Fibroblast of skin of right biceps (primary cell): ENCODE measurements at places on chromosomes 16 and 17.

GRCh38 chr17:8837563-8838075, 29.9 kb downstream of the PIK3R6 start:
- DNase-seq = peak; percentile 23

- no peak for DNase-seq
These were observed 40.6 kb upstream of the HOXB13 start for GRCh38 chr17:48769009-48769675.

GRCh38 chr16:5560084-5560483, 462.5 kb upstream of the EEF2KMT start:
- DNase-seq = no peak

DNA sequence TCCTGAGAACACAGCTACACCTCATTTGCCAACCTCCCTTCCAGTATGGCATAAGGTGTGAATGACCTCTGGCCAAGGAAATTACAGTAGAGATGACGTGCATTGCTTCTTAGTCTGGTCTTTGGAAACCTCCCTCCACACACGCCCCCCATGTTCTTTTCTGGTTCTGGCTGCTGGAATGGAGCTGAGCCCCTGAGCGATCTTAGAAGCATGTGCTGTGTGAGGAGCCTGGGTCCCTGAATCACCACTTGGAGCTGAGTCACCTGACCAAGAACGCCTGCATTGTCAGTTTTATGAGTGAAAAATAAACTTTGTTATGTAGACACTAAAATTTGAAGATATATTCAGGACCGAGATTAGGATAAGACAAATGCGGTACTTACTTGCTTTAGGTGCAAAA, 51.4 kb downstream of the HS3ST3A1 start:
- DNase-seq = peak; percentile 74

- no peak for DNase-seq
These were observed 58.9 kb downstream of the HS3ST4 start for GRCh38 chr16:25750488-25751216.

GRCh38 chr16:46638947-46639925, 18.1 kb upstream of the SHCBP1 start:
- peak; percentile 64 for DNase-seq

DNA sequence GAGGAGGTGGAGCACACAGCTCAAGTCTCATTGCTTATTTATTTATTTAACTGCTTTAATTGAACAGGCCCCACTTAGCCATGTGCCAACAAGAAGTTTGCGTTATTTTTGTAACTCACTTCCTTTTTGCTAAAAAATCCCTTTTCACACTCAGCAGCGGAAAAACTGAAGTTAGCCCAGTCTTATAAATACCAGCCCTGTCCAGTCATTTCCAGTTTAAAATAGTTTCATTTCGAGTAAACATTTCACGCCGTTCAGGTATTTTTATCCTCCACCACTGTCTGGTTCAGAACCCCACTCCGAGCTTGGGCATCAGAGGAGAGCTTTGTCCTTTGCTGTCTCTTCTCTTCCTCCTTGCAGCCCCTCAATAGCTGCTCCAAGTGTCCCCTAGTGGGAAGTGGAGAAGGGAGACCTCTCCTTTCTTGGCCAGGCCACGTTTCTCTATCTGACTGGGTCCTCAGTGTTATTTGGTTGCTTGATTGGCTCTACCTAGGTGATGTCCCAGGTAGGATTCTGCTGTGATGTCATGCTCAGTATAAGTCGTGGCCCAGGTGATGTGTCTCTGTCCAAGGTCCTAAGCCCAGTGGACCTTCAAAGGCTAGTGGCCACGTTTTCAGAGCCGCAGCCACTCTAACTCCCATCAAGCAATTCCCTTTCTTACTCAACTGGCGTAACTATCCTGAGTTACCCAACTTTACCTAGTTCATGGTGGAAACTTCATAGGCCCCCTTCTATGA, 53.0 kb upstream of the GAS7 start:
- no peak for DNase-seq

GRCh38 chr17:30278032-30278431, 13.7 kb downstream of the BLMH start:
- DNase-seq = peak; percentile 17

- no peak for DNase-seq
These were observed at the start of gene ALOX12B for GRCh38 chr17:8087075-8087951. TSS of gene ALOX12B (minus strand) at chr17:8087716. CDS start at chr17:8087442, 274 bp downstream.

GRCh38 chr17:55056526-55056925, 88.0 kb downstream of the STXBP4 start:
- no peak for DNase-seq

- peak; percentile 46 for DNase-seq
These were observed 23.4 kb upstream of the ZFHX3 start for GRCh38 chr16:73071131-73071940.

- no peak for DNase-seq
These were observed 9.7 kb downstream of the DYNLL2 start for GRCh38 chr17:58092797-58093385.

GRCh38 chr16:68105611-68106010, 20.4 kb downstream of the NFATC3 start:
- no peak for DNase-seq

DNA sequence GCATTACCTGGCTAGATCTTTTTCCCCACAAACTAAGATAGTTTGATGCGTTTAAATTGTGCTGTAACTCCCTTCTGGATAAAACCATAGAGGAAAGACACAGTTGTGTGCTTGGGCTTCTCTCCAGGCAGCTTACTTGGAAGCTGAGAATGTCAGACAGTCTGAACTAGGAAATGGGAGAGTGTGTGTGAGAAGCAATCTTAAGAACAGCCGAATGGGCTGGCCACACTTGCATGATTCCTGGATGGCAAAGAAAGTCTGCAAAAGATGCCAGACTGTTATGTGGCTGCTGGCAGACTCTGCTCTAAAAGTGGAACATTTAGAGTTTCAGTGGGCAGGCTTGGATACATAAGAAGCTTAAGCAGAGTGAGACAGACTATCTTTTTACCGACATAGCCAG, 384.3 kb upstream of the PSMD7 start:
- no peak for DNase-seq

GRCh38 chr17:48459070-48459844, 29.2 kb upstream of the SKAP1 start:
- DNase-seq = no peak

DNA sequence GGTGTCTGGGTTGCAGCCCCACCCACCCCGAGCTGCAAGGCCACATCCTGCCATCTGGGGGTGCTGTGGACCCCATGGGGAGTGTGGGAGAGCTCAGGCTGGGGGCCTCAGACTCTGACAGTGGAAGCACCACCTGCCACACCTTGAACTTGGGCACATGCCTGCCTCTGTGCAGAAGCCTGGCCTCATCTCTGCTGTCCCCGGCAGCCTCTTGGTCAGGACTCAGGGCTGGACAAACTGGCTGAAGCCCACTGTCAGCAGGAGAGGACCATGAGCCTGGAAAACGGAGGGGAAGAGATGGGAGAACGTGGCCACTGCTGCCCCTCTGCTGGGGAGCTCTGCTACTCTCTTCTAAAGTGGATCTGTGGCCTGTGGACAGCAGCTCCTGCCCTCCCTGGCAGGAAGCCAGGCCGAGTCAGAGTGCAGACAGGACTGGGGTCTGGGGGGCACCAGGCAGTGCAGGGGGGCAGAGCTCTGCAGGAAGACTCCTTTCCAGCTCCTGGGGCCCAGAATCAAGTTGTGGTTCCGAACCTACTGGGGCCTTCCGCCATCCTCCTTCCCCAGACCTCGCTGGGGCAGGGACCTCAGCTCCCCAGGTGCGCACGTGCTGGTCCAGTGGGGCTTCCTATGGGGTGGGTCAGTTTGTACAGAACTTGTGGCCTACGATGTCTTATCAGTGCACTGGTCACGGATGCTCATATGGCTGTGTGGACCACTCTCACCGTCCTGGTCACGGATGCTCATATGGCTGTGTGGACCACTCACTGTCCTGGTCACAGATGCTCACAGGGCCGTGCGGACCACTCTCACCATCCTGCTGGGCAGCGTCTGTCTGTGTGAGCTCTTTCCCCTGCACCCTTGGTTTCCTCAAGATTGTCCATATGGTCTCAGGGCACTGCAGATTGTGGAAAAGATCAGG, 207.7 kb downstream of the LAT start:
- no peak for DNase-seq

- DNase-seq = no peak
These were observed 19.3 kb upstream of the SOX9 start for GRCh38 chr17:72101526-72101925.

DNA sequence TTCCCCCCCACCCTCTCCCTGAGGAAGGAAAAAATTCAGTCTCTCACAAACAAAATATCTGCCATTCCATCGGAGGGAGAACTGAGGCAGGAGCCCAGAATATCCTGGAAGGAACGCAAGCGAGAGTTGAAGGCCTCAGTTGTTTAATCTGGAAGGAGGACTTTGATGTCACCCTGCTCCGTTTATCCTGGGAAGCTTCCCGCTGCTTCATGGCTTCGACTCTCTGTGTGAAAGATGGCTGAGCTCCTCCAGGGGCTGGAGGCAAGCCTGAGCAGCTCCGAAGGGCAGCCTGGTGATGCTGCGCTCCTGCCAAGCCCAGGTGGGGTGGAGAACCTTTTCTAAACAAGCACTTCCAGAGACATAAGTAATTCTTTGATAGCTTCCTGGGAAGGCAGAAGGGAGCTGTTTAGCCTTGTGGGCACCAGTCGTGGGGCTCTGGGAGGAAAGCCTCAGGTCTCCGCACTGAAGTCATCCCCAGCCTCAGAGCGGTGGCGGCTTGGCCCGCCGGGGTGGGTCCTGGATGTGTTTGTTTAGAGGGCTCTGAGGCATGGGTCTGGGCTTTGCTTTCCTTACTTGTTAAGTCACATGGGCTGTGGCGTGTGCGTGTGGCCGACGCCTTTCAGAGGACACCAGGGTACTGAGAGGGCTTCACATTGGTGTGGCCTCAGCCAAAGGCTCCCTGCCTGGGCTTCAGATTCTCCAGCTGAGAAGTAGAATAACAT, 7.9 kb downstream of the NKD1 start:
- DNase-seq = no peak
